ENCODE measurements at places on chromosomes 2 and 18.

DNA sequence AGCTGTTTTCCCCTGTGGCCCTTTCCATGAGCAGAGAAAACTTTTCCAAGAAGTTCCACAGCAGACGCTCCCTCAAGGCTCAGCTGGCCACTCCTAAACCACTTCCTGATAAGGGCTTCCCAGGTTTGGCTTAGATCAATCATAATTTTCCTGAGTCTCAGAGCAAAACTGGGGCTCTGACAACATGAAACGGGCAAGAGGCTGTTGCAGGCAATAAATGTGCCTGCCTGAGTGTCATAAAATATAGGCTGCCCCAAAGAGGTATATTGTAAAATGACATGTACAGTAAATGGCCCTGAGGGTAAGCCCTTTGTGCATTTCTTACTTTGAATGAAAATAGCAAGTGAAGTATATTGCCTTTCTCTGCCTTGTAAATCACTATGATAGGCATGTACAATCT lies 105.6 kb upstream of the UXS1 start:
- no peaks in the 10 kb centered on the region for H3K36me3 ChIP-seq
- no peak overlapping the region for H3K27ac ChIP-seq
- no peak overlapping the region for H3K4me3 ChIP-seq
- no peak for ATAC-seq
- no peaks in the 10 kb centered on the region for H3K4me1 ChIP-seq

DNA sequence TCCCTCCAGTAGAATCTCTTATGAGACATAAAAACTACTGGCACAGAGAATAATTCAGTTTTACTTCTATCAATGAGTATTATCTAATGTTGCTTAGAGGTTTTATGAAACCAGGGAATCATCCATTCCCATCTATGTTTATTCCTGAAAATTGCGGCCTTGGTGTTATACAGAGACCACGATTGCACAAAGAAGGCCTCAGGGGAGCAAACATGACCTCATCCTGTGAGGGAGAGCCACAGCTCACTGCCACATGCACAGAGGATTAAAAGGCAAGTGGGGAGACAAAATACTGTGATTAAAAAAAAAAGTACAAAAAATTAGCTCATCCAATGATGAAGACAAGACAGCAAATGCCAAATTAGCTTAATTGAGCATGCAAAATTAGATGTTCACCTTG lies 111.8 kb upstream of the SLC35G4 start:
- no peak overlapping the region for H3K27ac ChIP-seq
- H3K4me1 ChIP-seq: no peaks in the 10 kb centered on the region
- H3K27me3 ChIP-seq: peaks cover 25% of the 10 kb centered on the region
- no peak for ATAC-seq

GRCh38 chr18:9022397-9023155 lies 79.9 kb upstream of the NDUFV2 start:
- ATAC-seq: no peak
- peaks cover 3% of the 10 kb centered on the region for H3K4me1 ChIP-seq
- H3K27me3 ChIP-seq: no peaks in the 10 kb centered on the region
- no peaks in the 10 kb centered on the region for H3K36me3 ChIP-seq

- no peak overlapping the region for H3K27ac ChIP-seq
- H3K36me3 ChIP-seq: no peaks in the 10 kb centered on the region
- no peaks in the 10 kb centered on the region for H3K27me3 ChIP-seq
- ATAC-seq: no peak
Measured at GRCh38 chr18:67367540-67367939, 149.0 kb downstream of the DSEL start.

- H3K4me1 ChIP-seq: peaks cover 70% of the 10 kb centered on the region
- peak overlapping the region; percentile 33 for H3K4me3 ChIP-seq
- H3K27ac ChIP-seq: peak overlapping the region; percentile 75
- no peaks in the 10 kb centered on the region for H3K27me3 ChIP-seq
- H3K36me3 ChIP-seq: no peaks in the 10 kb centered on the region
Measured at GRCh38 chr2:43170405-43171105, 55.9 kb downstream of the ZFP36L2 start.
